ENCODE measurements at places on chromosomes 2 and 18.

GRCh38 chr18:10284540-10285282 is 169.7 kb upstream of the APCDD1 start:
- H3K4me3 ChIP-seq, result no peak overlapping the region
- DNase-seq, result peak; percentile 43
- peaks cover 7% of the 10 kb centered on the region for H3K4me1 ChIP-seq

DNA sequence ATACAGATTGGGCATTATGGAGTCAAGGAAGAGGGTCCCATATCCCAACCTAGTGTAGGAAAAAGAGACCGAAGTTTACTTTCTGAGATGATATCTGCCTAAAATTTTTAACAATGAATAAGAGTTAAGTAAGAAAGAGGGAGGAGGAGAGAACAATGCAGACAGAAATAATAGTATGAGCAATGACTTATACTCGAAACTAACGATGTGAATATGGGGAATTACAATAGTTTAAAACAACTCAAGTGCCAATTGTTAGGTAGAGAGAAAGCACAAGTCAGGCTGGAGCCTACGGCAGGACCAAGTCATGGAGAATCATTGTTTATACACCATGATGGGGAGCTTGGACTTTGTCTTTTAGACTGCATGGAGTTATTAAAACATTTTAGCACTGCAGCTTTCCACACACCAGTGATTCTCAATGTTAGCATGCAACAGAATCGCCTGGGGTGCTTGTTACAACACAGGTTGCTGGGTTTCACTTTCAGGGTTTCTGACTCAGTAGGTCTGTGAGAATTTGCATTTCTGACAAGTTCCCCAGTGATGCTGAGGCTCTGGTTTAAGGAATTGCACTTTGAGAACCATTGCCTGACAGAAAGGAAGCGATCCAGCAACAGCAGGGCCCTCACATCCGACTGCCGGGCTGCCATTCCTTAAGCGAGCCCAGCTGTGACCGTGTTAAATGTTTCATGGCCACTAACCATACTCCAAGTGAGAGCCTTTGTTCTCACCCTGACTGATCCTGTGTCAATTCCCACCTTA is 511.2 kb downstream of the DCDC2C start:
- H3K36me3 ChIP-seq, result no peaks in the 10 kb centered on the region
- no peak overlapping the region for H3K27ac ChIP-seq
- no peak overlapping the region for H3K4me3 ChIP-seq
- DNase-seq, result no peak
- no peaks in the 10 kb centered on the region for H3K27me3 ChIP-seq

GRCh38 chr2:127968610-127969339 is 59.1 kb downstream of the SAP130 start:
- H3K4me1 ChIP-seq, result no peaks in the 10 kb centered on the region
- H3K27ac ChIP-seq, result no peak overlapping the region
- peaks cover 6% of the 10 kb centered on the region for H3K36me3 ChIP-seq
- no peaks in the 10 kb centered on the region for H3K27me3 ChIP-seq
- H3K4me3 ChIP-seq, result no peak overlapping the region

- no peak overlapping the region for H3K27ac ChIP-seq
- no peak overlapping the region for H3K4me3 ChIP-seq
- no peaks in the 10 kb centered on the region for H3K27me3 ChIP-seq
- DNase-seq, result peak; percentile 67
- peaks cover 8% of the 10 kb centered on the region for H3K36me3 ChIP-seq
Observed at GRCh38 chr18:5424903-5425664, 118.7 kb downstream of the EPB41L3 start.

- H3K27me3 ChIP-seq, result no peaks in the 10 kb centered on the region
- H3K4me1 ChIP-seq, result no peaks in the 10 kb centered on the region
- H3K27ac ChIP-seq, result no peak overlapping the region
- DNase-seq, result no peak
Observed at GRCh38 chr2:226155093-226155875, 644.3 kb downstream of the IRS1 start.

- no peaks in the 10 kb centered on the region for H3K27me3 ChIP-seq
- DNase-seq, result no peak
- H3K27ac ChIP-seq, result no peak overlapping the region
Observed at GRCh38 chr2:17270894-17271293, 247.3 kb downstream of the RAD51AP2 start.

GRCh38 chr2:181789827-181790448 is 101.6 kb upstream of the ITPRID2 start:
- H3K4me3 ChIP-seq, result no peak overlapping the region
- no peak for DNase-seq
- no peaks in the 10 kb centered on the region for H3K36me3 ChIP-seq
- H3K4me1 ChIP-seq, result peaks cover 50% of the 10 kb centered on the region
- peak overlapping the region; percentile 96 for H3K27ac ChIP-seq

DNA sequence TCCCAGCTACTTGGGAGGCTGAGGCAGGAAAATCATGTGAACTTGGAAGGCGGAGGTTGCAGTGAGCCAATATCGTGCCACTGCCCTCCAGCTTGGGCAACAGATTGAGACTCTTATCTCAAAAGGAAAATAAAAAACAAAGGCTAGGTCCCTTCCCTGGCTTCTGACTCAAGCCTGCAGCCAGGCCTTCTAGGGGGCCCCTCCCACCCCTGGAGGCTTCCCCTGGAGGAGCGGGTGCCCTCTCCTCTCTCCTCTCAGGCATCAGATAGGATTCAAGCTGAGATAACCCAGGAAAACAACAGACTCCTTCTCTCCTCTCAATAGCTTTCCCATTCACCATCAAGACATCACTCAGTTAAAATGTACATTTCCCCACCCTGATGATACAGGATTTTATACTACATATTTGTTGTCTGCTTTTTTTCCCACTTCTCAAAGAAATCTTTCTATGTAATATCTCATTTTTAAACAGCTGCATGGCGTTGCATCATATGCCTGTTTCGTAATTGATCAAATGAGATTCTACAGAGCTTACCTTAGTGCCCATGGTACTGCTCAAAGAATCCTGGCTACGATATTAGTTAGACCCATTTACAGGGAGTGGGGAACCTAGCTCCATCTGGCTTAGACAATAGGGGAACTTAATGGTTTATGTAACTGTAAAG is 20.6 kb upstream of the C2orf72 start:
- no peaks in the 10 kb centered on the region for H3K36me3 ChIP-seq
- H3K4me3 ChIP-seq, result no peak overlapping the region
- H3K27ac ChIP-seq, result no peak overlapping the region
- DNase-seq, result no peak
- no peaks in the 10 kb centered on the region for H3K4me1 ChIP-seq

- no peaks in the 10 kb centered on the region for H3K27me3 ChIP-seq
- H3K4me1 ChIP-seq, result peaks cover 5% of the 10 kb centered on the region
- H3K36me3 ChIP-seq, result no peaks in the 10 kb centered on the region
- no peak for DNase-seq
- no peak overlapping the region for H3K27ac ChIP-seq
Observed at GRCh38 chr2:30351949-30352348, 95.1 kb upstream of the LCLAT1 start.

- no peaks in the 10 kb centered on the region for H3K4me1 ChIP-seq
- H3K36me3 ChIP-seq, result no peaks in the 10 kb centered on the region
- H3K4me3 ChIP-seq, result no peak overlapping the region
- H3K27ac ChIP-seq, result no peak overlapping the region
Observed at GRCh38 chr2:59658906-59659635, 894.4 kb downstream of the BCL11A start.

DNA sequence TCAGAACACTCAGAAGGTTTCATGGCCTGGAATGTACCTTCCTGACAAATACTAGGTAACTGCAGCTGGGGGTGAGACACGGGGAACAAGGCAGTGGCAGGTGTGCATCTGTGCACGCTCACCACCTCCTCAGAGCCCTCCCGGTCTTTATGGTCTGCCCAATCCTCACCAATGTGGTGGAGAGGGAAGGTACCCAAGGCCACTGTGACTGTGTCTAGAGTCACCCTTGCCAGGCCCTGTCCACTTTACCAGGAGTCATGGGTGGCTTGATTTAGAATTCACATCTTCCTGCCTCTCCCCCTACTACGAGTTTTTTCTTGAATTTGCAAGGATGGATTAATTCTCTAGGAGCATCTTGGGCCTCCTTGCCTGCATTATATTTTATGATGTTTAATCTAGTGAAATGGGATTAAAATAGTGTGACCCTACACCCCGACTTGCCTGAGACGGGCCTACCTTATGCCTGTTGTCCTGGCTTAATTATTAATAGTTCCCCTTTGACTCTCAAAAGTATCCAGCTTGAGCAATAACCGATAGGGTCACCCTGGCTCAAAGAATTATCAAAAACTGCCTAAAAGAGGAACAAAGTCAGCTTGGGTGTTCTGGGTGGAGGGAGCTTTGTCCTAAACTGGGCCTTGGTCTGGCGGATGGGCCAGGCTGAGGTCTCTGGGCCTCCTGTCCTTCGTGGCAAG is 56.5 kb downstream of the ACAA2 start:
- H3K27ac ChIP-seq, result no peak overlapping the region
- H3K4me1 ChIP-seq, result no peaks in the 10 kb centered on the region
- peaks cover 10% of the 10 kb centered on the region for H3K27me3 ChIP-seq
- H3K4me3 ChIP-seq, result no peak overlapping the region
- no peaks in the 10 kb centered on the region for H3K36me3 ChIP-seq
- no peak for DNase-seq

- peak overlapping the region; percentile 32 for H3K27ac ChIP-seq
- peak; percentile 64 for DNase-seq
- H3K27me3 ChIP-seq, result no peaks in the 10 kb centered on the region
- no peak overlapping the region for H3K4me3 ChIP-seq
Observed at GRCh38 chr2:160736148-160737028, 242.8 kb upstream of the RBMS1 start.

- H3K36me3 ChIP-seq, result no peaks in the 10 kb centered on the region
- H3K4me1 ChIP-seq, result peaks cover 4% of the 10 kb centered on the region
- H3K4me3 ChIP-seq, result no peak overlapping the region
- no peaks in the 10 kb centered on the region for H3K27me3 ChIP-seq
Observed at GRCh38 chr2:69755862-69756467, 14.0 kb downstream of the ANXA4 start.

DNA sequence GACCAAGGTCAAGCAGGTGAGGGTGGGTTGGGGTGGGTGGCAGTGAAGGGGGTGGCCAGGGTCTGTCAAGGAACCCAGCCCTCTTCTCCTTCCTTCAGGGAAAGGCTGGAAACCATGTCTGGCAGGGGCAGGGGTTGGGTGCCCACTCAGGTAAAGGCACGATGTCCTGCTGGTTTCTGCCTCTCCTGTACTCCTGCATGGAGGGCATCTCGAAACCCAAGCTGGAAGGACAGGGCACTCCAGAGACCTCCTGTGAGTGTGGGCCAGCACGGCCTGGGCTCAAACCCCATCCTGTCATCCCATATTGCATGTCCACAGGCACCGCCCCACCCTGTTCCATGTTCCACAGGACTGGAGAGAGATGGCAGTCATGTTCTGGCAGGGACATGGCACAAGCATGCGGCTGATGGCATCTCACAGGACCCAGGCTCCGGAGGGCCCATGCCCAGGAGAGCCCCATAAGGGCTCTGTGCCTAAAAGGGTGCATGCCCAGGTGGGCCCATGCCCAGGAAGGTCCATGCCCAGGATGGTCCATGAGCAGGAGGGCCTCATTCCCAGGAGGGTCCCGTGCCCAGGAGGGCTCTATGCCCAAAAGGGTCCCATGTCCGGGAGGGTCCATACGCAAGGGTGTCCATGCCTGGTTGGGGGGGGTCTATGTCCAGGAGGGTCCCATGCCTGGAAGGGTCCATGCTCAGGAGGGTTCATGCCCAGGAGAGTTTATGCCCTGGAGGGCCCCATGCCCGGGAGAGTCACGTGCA is 6.4 kb downstream of the GPR35 start:
- no peak for DNase-seq
- no peak overlapping the region for H3K4me3 ChIP-seq
- no peaks in the 10 kb centered on the region for H3K27me3 ChIP-seq
- no peak overlapping the region for H3K27ac ChIP-seq
- no peaks in the 10 kb centered on the region for H3K4me1 ChIP-seq
- no peaks in the 10 kb centered on the region for H3K36me3 ChIP-seq

- no peaks in the 10 kb centered on the region for H3K36me3 ChIP-seq
- no peaks in the 10 kb centered on the region for H3K4me1 ChIP-seq
- H3K4me3 ChIP-seq, result no peak overlapping the region
- H3K27ac ChIP-seq, result no peak overlapping the region
Observed at GRCh38 chr2:138245310-138245709, 256.3 kb upstream of the SPOPL start.

DNA sequence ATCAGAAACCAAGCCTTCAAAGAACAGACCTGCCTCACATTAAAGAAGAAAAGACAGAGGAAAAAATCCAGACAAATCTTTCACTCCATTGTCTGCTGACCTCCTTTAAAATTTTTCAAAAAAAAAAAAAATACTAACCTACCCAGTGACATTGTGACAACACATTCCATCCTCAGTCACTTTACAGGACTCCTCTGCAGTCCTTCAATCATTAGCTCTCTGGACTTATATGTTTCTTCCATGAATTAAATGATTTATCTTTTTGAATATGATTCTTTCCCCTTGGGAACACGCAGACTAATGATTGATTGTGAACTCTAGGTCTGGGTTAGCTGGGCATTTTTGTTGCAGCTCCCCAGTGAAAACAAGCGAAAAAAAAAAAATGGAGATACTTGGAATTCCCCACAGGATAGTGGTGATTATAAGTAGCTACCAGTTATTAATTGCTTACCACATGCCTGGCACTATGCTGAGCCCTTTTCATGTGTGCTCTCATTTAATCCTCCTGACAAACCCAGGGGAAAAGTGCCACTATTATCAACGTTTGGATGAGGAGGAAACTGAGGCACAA is 261.3 kb upstream of the NCKAP5 start:
- no peak for DNase-seq
- H3K4me3 ChIP-seq, result no peak overlapping the region
- no peaks in the 10 kb centered on the region for H3K27me3 ChIP-seq
- no peak overlapping the region for H3K27ac ChIP-seq
- H3K36me3 ChIP-seq, result no peaks in the 10 kb centered on the region
- H3K4me1 ChIP-seq, result no peaks in the 10 kb centered on the region

DNA sequence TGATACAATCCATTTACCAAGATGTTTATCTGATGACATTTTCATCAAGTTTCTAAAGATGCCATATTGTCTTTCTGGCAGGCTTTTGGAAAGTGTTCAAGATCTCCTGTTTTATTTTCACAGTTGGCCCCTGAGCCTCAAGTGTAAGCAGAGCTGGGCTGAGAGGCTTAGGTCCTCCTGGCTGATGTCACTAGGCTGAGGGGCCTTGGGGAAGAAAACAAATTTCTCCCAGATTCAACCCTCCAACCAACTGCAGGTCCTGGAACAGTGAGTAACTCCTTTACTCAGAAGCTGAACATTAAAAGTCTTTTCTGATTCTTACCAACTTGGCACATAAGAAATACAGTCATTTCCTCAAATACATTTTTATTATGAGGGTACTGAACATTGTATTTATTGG is 14.9 kb upstream of the IL1RL1 start:
- DNase-seq, result peak; percentile 21
- H3K36me3 ChIP-seq, result no peaks in the 10 kb centered on the region
- no peak overlapping the region for H3K4me3 ChIP-seq
- peaks cover 6% of the 10 kb centered on the region for H3K4me1 ChIP-seq
- no peak overlapping the region for H3K27ac ChIP-seq
- no peaks in the 10 kb centered on the region for H3K27me3 ChIP-seq

DNA sequence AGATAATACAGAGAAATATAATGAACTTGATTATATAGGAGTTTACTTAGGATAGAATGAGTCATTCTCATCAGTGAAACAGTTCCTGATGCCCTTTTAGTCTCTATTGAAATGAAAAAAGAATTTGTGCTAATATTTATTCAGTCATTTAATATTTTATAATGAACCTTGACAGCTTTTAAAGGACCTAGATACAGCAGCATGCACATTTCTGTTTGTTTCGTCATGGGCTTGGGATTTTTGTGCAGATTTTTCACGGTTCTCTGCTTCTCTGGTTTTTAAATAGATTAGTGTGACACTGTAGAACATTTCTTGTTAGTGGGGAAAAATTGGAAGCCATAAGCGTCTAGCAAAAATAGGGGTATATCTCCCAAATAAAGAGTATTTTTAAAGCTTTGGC is 60.7 kb downstream of the NABP1 start:
- H3K27ac ChIP-seq, result no peak overlapping the region
- no peaks in the 10 kb centered on the region for H3K4me1 ChIP-seq
- H3K36me3 ChIP-seq, result no peaks in the 10 kb centered on the region
- H3K4me3 ChIP-seq, result no peak overlapping the region
